ENCODE measurements at places on chromosomes 12 and 14. TPM values are rescaled to one million over a fixed set of nuclear protein-coding genes. Genes with fewer than 3 reads are reported as not detected.

The AKAP5 gene
- 5.9 TPM for polyA plus RNA-seq

DNA sequence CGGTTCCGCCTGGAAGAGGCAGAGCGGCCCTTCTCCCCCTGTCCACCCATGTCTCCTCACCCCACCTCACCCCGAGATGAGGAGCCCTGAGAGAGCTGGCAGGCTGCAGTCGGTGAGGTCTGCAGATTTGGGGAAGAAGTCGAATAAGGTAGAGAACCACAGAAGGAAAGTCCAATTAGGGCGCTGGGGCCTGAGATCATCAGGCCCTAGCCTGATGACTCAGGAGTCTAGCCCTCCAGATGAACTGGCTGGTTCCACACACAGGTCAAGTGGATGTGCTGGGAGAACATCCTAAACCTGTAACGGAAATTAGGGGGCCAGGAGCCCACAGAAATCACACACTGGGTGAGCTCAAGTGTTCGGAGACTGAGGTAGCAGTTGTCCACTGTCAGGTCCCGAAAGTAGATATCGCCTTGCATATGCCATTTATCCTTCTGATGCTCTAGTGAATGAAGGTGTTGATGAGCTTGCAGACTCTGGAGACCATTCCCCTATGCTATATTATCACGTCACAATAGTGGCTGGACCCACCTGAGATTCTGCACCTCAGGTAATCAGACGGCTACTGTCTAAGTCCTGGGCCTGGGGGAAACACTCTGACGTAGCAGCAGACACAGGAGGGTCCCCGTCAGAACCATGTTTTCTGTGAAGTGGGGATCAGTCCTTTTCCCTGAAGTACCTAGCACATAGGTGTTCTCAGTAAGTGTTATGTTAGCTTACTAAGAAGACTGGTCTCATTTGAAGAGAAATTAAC lies 886 bp upstream of the METTL17 start:
- no peak for DNase-seq

- DNase-seq, result peak; percentile 78
These were observed at the start of gene TNFRSF1A for GRCh38 chr12:6341417-6342139. Gene TNFRSF1A, minus strand, starts transcription at chr12:6342076. Its CDS starts 262 bp downstream, at chr12:6341814.

GRCh38 chr12:27547592-27547991 lies 23.6 kb downstream of the PPFIBP1 start:
- no peak for DNase-seq

The KRT5 gene
- polyA plus RNA-seq, result 1.1 TPM

The B3GNT4 gene
- 4.2 TPM for polyA plus RNA-seq

GRCh38 chr14:35366056-35366451 lies 38.5 kb downstream of the NFKBIA start:
- DNase-seq, result no peak

DNA sequence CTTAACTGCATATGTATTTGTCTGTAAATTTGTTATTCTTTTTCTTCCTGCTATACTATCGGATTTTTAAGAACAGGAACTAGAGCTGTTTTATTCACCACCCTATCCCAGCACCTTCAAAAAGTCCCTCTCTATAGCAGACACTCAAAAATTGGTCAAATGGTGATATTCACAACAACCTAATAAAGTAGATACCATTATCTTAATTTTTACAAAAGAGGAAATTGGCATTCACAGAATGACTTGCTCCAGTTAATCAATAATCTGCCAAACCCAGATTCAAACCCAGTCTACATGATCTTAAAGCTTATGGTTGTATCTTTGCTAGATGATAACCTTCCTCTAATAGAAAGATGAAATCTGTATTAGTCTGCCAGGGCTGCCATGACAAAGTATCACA lies 426.6 kb downstream of the EGLN3 start:
- no peak for DNase-seq

DNA sequence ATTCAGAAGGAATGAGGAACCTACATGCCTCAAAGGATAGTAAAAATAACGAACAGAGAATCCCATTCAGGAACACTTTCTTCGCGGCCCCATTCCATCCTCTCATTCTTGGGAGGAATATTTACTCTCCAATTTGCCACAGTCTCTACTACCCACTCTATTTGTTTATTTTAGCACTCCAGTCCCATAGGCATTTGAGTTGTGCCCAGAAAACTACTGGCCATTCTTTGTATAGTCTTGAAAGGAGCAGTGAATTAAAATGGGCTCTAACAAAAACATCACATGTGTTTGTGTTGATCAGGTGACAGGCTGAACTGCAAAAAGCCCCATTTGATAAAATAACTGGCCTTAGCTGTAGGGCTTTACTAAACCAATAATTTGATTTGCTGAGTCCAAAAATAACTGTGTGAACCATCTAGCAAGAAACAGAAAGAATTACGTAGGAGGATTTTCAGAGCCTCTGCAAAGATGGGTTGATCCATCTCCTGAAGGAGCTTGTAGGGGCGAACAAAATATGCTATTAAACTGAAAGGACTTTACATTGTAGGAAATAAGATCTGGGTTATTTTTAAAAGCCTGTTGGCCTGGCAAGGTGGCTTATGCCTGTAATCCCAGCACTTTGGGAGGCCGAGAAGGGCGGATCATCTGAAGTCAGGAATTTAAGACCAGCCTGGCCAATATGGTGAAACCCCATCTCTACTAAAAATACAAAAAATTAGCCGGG lies 142.3 kb upstream of the CPNE8 start:
- DNase-seq, result no peak

The SERPINA9 gene
- not detected for polyA plus RNA-seq

The SLC7A8 gene
- polyA plus RNA-seq, result 76.5 TPM

DNA sequence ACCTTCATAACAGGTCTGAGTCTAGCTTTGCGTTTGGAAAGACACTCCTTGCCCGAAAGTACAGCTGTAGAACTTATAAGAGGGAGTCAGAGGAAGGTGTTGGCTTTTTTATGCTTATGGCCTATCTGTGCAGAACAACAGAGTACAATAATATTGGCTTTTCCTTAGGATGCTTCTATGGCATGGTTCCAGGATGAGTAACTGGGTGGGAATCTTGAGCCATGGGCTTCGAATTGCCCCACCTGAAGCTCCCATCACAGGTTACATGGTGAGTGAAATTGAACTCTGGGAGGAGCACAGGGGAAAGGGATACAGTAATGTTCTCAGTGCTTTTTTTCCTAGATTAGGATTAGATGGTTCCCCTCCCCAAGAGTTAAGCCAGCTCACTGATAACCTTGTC lies 13.0 kb downstream of the PARP2 start:
- DNase-seq, result no peak

- DNase-seq, result no peak
These were observed 9.0 kb upstream of the NOVA1 start for GRCh38 chr14:26606729-26607312.

The KLRB1 gene
- polyA plus RNA-seq, result 5.8 TPM

- no peak for DNase-seq
These were observed 4.7 kb upstream of the SLC2A13 start for GRCh38 chr12:40110586-40110985.

- no peak for DNase-seq
These were observed 117.0 kb downstream of the PTCSC3 start for GRCh38 chr14:36059531-36059930.
